Neural crest cell (in vitro differentiated cells): ENCODE measurements at places on chromosomes 12 and 14.

DNA sequence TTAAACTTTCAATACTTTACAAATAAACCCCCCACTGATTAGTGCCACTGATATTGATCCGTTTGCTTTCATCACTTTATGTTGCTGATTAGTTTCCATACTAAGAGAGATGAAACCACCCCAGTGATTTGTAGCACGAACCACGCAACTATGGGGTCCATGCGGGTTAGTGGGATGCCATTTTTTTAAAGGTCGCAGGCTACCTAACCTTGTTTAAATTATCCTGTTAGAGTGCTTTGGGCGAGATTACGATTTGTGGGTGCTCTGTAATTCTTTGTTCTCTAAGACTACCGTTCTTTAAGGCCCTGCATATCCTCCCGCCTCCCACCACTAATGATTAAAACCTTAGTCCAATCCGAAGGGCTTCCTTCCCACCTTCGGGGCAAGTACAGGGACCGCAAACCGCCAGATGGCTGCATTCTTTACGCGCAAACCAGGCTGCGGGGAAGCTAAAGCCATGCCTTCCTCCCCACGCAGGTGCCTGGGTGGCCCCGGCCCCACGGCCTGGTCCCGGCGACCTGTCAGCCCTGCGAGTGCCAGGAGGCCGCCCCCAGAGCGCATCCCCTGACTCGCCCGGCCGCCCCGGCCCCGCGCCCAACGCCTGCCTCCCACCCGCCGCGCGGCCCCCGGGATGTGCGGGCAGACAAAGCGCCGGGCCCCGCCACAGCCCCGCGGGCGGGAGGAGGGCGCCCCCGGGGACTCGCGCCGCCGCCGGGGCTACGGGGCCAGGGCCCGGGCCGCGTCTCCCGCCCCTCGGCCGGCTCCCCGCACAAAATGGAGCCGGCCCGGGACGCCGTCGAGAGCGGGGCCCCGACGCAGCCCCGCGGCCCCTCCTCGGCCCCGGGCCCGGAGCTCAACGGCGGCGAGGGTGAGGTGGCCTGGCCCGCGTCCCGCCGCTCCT, 759 bp downstream of the NFYB start:
- H3K27me3 ChIP-seq = peaks cover 4% of the 10 kb centered on the region
- H3K36me3 ChIP-seq = no peaks in the 10 kb centered on the region
- H3K4me3 ChIP-seq = peak overlapping the region; percentile 94
- DNase-seq = peak; percentile 24

- H3K4me3 ChIP-seq = peak overlapping the region; percentile 77
- no peaks in the 10 kb centered on the region for H3K36me3 ChIP-seq
- peaks cover 37% of the 10 kb centered on the region for H3K4me1 ChIP-seq
- H3K27ac ChIP-seq = peak overlapping the region; percentile 73
These were observed 5.2 kb upstream of the RIMKLB start for GRCh38 chr12:8692573-8692972.

DNA sequence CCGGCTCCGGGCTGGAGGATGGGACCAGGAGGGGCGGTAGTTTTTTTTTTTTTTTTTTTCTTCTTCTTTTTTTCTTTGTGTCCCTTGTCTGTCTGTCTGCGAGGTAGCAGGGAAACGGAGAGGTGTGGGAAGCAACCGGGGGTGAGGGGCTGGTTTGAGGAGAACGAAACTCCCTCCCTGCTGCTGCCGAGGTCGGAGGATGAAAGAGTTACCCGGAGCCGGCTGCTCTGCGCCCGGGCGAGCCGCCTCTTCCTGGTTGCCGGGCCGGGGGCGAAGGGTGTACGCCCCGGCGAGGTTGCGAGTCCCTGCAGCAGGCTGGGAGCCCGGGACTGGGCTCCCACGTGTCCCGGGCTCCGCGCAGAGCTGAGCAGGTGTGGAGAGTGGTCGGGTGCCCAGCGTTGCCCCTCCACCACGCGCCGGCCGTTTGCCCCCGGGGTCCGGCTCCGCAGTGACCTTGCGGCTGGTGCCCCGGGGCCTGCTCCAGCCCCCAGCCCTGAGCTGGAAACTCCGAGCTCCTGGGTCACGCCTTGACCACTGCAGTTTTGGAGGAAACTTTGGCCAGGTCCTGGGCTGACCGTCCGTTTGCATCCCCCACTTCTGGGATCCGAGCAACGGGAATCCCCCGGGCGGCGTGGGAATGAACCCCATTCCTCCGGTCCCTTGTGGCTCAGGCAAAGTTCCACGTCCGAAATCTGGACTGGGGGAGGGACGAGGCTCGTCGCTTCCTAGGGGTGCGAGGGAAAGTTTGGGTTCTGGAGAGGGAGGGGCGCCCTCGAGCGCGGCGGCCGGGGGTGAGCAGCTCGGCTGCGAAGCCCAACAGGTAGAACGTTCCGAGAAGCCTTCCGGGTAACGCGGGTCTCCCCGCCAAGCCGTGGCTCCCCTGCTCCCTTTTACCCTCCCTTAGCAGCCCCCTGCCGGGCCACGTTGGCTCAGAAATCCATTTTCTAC, 1.3 kb downstream of the CHST11 start:
- peaks cover 74% of the 10 kb centered on the region for H3K27me3 ChIP-seq
- no peaks in the 10 kb centered on the region for H3K36me3 ChIP-seq
- peak; percentile 11 for DNase-seq
- H3K27ac ChIP-seq = no peak overlapping the region
- H3K4me1 ChIP-seq = peaks cover 45% of the 10 kb centered on the region

DNA sequence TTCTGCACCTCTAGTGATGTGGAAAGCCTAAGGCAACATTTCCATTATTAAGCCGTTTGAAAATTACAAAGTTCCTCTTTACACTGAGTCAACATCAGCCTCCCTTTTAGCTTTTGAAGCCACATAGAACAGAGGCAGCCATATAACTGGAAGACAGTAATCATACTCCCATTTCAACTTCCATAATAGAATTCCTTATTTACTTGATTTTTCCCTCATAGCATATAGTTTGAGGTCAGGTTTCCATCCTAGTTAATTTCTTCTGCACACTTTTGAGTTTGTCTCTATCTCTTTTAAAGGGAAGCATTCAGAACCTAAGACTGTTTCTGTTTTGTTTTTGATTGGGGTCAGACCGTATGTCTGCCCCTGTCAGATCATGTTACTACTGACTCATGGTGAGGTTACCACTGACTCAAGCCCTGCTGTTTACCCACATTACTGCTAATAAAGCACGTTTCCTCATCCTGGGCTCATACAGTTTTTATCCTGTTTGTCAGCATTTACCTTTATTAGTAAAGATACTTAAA, 161.0 kb downstream of the SLC38A4 start:
- H3K4me1 ChIP-seq = peaks cover 23% of the 10 kb centered on the region
- H3K4me3 ChIP-seq = no peak overlapping the region
- DNase-seq = no peak

DNA sequence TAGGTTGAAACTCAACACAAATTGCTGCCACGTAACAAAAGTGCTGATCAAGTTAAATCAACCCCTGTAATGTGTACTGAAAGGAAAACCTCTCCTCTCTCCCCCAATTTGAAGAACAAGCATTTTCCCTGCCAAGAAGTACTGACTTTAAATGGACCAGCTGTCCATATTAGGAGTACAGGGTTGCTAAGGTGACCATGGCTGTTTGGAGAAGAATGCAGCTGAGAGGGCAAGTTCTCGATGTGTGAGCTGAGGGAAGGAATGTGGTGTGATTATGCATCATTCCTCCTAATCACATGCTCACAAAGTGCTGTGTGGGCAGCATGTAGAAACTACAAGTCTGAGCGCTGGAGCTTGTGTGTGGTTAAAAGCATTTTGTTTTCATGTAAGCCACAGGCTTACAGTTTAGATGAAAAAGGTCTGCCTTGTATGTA, 50.9 kb upstream of the CCT2 start:
- H3K27ac ChIP-seq = peak overlapping the region; percentile 99
- peak; percentile 26 for DNase-seq
- H3K27me3 ChIP-seq = no peaks in the 10 kb centered on the region

DNA sequence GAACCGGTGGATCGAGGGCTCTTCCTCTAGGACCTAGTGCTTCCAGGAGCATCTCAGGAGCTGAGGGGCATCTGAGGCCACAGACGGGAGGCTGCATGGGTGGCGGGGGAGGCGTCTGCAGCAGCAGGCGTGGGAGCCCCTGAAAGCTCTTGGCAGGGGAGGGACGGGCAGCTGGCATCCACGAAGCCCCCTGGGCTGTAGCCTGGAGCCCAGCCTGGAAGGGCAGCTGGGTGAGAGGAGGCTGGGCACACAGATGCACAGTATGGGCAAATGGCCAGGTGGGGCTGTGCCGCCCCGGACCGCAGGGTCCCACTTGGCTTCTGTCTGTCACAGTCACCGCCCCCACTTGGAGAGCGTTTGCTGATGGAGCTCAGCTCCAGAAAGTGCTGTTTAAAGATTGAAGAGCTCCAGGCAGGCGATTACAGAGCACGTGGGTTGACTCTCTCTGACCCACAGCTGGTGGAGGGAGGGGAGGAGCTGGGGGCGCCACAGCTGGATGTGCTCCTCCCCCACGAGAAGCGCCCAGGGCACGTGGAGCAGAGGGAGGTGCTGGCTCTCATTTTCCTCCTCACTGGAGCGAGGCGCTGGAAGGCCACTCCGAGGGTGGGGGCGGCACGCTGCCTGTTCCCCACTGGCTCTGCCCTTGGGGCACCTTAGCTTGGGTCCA, 155.0 kb upstream of the C14orf180 start:
- H3K4me1 ChIP-seq = peaks cover 15% of the 10 kb centered on the region
- DNase-seq = no peak
- no peak overlapping the region for H3K4me3 ChIP-seq
- H3K36me3 ChIP-seq = no peaks in the 10 kb centered on the region
- no peak overlapping the region for H3K27ac ChIP-seq

DNA sequence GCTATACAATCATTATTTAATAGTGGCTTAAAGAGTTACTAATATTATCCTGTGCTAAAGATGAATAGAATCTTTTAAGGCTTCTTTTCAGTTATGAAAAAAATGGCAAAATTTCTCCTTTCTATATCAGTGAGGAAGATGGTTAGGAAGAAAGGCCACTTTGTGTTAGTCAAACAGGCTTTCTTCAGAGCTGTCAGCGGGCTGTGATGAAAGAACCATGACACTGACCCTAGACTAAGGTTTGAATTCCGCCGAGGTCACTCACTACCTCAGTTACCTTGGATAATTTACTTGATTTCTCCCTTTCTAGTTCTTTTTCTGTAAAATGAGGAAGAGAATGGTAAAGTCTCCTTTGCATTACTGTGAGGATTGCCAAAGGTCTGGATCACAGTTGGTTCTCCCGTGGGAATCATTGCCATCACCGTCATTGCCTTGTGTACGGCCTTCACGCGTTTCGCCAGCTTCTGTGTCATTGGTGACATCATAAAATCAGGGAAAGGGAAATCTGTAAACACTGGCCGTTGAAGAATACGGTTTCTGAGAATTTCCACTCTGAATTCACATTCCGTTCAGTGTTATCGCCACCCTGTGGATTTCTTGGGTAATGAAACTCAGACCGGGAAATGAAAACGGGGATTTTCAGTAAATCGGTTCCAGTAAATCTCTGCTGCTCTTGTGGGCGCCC, 26.7 kb upstream of the YBX3 start:
- H3K4me3 ChIP-seq = peak overlapping the region; percentile 79
- peak overlapping the region; percentile 91 for H3K27ac ChIP-seq
- H3K4me1 ChIP-seq = peaks cover 13% of the 10 kb centered on the region
- no peaks in the 10 kb centered on the region for H3K36me3 ChIP-seq
- peaks cover 30% of the 10 kb centered on the region for H3K27me3 ChIP-seq
